ENCODE measurements at places on chromosomes 16 and 17. TPM values are rescaled to one million over a fixed set of nuclear protein-coding genes. Genes with fewer than 3 reads are reported as not detected.

GRCh38 chr17:40452216-40452787, 9.1 kb downstream of the IGFBP4 start:
- H3K4me3 ChIP-seq = peak overlapping the region; percentile 41
- H3K27ac ChIP-seq = no peak overlapping the region
- peak; percentile 45 for DNase-seq
- peaks cover 2% of the 10 kb centered on the region for H3K27me3 ChIP-seq
- H3K36me3 ChIP-seq = no peaks in the 10 kb centered on the region

The MPG gene
- total RNA-seq = 24.7 TPM

DNA sequence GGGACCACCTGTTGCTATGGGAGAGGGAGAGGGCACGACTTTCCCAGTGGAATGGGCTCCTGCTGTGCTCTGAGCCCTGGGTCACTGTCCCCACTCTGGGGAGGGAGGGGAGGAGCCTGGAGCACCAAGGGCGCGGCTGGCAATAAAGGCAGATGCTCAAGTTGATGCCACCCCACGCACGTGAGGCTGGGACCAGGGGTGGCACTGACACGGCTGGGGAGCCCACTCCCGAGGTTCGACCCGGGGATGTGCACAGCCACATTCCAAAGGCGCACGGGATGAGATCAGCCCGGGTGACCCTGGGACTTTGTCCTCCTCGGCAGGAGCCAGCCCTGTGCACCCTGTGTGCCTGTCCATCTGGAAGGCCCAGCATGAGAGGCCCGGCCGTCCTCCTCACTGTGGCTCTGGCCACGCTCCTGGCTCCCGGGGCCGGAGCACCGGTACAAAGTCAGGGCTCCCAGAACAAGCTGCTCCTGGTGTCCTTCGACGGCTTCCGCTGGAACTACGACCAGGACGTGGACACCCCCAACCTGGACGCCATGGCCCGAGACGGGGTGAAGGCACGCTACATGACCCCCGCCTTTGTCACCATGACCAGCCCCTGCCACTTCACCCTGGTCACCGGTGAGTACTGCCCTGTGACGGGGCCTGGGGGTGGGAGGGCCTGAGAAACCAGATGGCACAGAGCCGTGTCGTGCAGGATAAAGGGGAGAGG, at the start of gene ENPP7:
TSS of gene ENPP7 (plus strand) at position 175 of the 715 bp plus-strand sequence. CDS start at position 372, 197 bp downstream.
- no peak for DNase-seq
- H3K4me3 ChIP-seq = no peak within 1 kb of the TSS
- no peaks in the 10 kb centered on the region for H3K36me3 ChIP-seq
- no peaks in the 10 kb centered on the region for H3K4me1 ChIP-seq

DNA sequence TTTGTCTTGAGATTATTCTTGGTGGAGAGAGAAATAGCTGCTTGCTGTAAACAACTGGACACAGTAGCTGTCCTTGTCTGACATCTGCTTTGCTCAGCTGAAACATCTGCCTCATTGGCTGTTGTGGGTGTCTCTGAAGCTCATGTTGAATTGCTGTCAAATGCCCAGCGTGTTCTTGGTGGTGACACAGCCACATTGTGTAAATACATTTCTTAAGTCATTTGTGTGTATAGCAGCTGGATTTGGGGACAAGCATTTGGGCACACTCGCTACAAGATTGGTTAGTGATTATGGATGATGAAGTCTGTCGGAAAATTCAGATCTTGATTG, 5.3 kb downstream of the FAM234A start:
- H3K27me3 ChIP-seq = peaks cover 3% of the 10 kb centered on the region
- H3K27ac ChIP-seq = peak overlapping the region; percentile 46
- H3K4me3 ChIP-seq = peak overlapping the region; percentile 2
- H3K4me1 ChIP-seq = peaks cover 7% of the 10 kb centered on the region
- DNase-seq = no peak
- H3K36me3 ChIP-seq = no peaks in the 10 kb centered on the region

The APOH gene
- total RNA-seq = not detected

DNA sequence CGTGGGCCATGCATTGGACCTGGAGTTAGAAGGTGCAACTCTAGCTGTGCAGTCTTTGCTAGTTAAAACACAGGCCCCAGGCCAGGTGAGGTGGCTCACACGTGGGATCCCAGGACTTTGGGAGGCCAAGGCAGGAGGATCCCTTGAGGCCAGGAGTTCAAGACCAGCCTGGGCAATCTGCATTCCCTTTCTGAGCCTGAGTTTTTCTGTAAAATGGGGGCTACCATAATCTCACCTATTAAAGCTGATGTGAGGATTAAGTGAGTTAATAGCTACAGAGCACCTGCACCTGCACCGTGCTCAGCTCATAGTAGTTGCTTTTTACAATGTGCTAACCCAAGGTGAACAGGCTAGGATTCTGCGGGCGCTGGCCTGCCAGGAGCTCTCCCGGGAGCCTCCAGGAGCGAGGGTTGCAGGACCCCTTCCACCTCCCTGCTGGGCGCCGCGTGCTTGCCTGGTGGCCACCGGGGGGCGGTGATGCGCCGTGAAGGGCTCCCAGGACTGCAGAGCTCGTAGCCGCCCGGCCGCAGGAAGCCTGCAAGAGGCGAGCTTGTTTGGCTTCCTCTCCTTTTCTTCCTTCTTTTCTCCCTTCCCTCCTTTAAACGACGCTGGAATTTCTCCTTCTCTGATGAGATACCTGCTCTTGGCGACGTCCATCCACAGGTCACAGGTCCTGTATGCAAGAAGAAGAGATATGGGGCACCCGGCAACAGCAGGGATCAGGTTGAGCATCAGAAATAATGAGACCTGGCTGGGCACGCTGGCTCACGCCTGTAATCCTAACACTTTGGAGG, 51.3 kb downstream of the ZFP90 start:
- peak; percentile 85 for DNase-seq
- H3K4me3 ChIP-seq = no peak overlapping the region
- H3K36me3 ChIP-seq = peaks cover 12% of the 10 kb centered on the region
- H3K27ac ChIP-seq = no peak overlapping the region

DNA sequence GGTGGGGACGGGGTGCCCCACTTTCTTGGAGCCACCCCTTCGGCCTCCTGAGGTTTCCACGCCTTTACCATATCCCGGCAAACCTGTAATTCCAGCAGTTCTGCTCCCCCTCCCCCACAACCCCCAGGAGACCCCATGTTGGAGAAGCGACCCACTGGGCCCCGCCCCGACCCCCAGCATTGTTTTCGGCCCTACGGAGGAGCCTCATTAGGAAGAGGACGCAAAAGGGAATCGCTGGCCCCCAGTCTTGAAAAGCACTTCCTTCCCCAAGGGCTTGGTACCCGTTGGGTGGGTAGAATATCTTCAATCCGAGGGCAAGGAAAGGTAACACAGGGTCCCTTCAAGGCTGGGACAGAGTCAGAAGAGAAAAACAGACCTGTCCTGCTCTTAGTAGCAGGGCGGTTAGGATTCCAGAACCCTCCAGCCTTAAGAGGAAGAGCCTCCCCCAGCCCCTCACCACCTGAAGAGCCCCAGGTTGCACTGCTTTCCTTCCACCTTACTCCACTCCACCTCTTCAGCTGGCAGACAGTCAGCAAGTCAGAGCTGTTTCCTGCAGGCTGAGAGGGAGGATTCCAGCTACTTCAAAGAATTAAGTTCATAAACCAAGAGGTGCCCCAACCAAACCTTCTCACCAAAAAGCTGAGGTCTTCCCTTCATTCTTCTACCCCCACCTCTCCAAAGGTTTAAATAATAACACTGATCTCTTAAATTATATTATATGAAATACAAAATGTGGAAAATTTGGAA, 803 bp upstream of the TLCD2 start:
- H3K27ac ChIP-seq = peak overlapping the region; percentile 62
- no peak for DNase-seq
- H3K27me3 ChIP-seq = peaks cover 3% of the 10 kb centered on the region
- peaks cover 7% of the 10 kb centered on the region for H3K4me1 ChIP-seq
- H3K4me3 ChIP-seq = peak overlapping the region; percentile 74

DNA sequence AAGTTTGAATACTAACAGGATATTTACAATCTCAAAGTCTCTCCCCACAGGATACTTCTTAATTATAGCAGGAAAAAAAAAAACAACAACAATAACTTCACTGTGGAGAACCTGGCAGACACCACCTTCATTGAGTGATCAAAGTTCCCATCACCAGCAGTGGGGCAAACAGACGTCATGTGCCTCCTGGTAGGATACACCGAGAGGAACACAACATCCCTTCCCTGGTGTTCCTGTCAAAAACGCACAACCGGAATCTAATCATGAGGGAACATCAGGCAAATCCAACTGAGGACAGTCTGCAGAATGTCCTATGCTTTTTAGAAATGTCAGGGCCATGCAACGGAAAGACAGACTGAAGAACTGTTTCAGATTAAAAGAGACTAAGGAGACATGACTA, 80.0 kb downstream of the ZFHX3 start:
- DNase-seq = no peak
- H3K4me1 ChIP-seq = peaks cover 18% of the 10 kb centered on the region
- H3K27me3 ChIP-seq = no peaks in the 10 kb centered on the region
- H3K27ac ChIP-seq = no peak overlapping the region

DNA sequence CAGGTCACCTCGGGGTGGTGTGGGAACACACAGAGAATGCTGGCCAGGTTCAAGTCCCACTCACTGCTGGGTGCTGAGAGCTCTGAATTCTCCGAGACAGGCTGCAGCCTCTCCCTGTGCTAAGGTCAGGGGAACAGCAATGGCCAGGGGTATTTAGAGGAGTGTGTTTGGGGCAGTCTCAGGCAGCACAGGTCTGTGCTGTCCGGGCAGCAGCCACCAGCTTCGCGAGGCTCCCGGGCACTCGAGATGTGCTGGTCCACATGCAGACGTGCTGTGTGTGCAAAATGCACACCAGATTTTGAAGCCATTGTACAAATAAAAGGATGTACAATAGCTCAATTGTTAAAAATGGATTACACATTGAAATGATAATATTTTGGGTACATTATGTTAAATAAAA, 7.1 kb downstream of the NHERF1 start:
- H3K36me3 ChIP-seq = no peaks in the 10 kb centered on the region
- H3K27ac ChIP-seq = no peak overlapping the region
- H3K4me3 ChIP-seq = no peak overlapping the region
- peaks cover 9% of the 10 kb centered on the region for H3K4me1 ChIP-seq
- H3K27me3 ChIP-seq = peaks cover 3% of the 10 kb centered on the region
- no peak for DNase-seq

The ZNF469 gene
- 0.56 TPM for total RNA-seq

GRCh38 chr17:56699186-56699894, 105.8 kb downstream of the NOG start:
- H3K27ac ChIP-seq = no peak overlapping the region
- peaks cover 2% of the 10 kb centered on the region for H3K4me1 ChIP-seq
- no peaks in the 10 kb centered on the region for H3K36me3 ChIP-seq
- peaks cover 1% of the 10 kb centered on the region for H3K27me3 ChIP-seq

DNA sequence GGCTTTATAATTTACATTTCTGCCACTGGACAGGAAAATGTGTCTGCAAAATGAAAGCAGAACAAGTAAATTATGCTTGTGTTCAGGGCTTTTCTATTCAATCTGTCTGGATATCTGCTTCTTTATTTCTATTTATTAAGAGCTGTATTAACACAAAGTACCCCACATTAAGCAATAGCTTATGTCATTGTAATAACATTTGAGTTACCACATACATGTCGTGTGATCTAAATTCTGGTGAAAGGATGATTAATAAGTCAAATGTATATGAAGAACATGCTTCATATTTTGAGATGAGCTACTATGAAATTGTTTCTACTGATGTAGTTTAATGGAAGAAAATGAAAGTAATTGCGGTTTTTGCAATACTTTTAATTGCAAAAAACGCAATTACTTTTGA, 238.2 kb downstream of the KCNJ2 start:
- no peaks in the 10 kb centered on the region for H3K36me3 ChIP-seq
- no peak overlapping the region for H3K27ac ChIP-seq
- no peak for DNase-seq

GRCh38 chr17:79191270-79191934, 116.8 kb downstream of the ENGASE start:
- H3K4me3 ChIP-seq = no peak overlapping the region
- peaks cover 52% of the 10 kb centered on the region for H3K4me1 ChIP-seq
- no peak for DNase-seq
- peaks cover 9% of the 10 kb centered on the region for H3K27me3 ChIP-seq

DNA sequence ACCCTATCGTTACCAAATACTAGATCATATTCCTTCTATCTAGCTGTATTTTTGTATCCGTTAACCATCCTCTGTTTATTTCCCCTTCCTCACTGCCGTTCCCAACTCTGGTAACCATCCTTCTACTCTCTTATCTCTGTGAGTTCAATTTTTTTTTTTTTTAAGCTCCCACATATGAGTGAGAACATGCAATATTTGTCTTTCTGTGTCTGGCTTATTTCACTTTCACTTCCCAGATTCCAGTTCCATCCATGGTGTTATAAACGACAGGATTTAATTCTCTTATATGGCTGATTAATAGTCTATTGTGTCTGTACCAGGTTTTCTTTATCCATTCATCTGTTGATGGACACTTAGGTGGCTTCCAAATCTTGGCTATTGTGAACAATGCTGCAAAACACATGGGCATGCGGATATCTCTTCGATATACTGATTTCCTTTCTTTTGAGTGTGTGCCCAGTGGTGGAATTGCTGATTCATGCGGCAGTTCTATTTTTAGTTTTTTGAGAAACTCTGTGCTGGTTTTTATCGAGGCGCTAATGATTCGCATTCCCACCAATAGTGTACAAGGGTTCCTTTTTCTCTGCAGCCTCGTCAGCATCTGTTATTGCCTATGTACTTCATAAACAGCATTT, 599.6 kb downstream of the TMEM114 start:
- H3K4me1 ChIP-seq = no peaks in the 10 kb centered on the region
- no peak for DNase-seq
- H3K4me3 ChIP-seq = no peak overlapping the region

- H3K4me1 ChIP-seq = peaks cover 5% of the 10 kb centered on the region
- peaks cover 32% of the 10 kb centered on the region for H3K36me3 ChIP-seq
- no peak overlapping the region for H3K4me3 ChIP-seq
- H3K27me3 ChIP-seq = peaks cover 7% of the 10 kb centered on the region
- no peak overlapping the region for H3K27ac ChIP-seq
Observed at GRCh38 chr17:16948587-16949376, 23.1 kb downstream of the TNFRSF13B start.

DNA sequence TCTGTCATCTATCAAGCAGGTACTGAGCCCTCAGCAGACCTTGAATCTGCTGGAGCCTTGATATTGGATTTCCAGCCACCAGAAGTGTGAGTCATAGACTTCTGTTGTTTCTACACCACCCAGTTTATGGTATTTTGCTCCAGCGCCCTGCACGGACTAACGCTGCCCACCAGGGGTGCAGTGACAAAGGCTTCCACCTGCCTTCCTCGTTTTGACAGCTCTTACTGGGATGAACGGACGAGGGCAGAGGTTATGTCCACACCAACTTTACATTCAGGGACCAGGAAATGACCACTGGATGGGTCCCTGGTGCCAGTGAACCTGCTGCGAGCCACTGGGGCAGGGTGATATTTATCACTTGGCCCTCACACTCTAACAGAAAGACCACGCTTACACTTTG, 66.6 kb upstream of the CBX4 start:
- H3K27ac ChIP-seq = no peak overlapping the region
- no peaks in the 10 kb centered on the region for H3K36me3 ChIP-seq
- no peaks in the 10 kb centered on the region for H3K4me1 ChIP-seq
- no peak overlapping the region for H3K4me3 ChIP-seq
- no peak for DNase-seq
